Mammary epithelial cell (primary cell): ENCODE measurements at places on chromosomes 3 and 15.

DNA sequence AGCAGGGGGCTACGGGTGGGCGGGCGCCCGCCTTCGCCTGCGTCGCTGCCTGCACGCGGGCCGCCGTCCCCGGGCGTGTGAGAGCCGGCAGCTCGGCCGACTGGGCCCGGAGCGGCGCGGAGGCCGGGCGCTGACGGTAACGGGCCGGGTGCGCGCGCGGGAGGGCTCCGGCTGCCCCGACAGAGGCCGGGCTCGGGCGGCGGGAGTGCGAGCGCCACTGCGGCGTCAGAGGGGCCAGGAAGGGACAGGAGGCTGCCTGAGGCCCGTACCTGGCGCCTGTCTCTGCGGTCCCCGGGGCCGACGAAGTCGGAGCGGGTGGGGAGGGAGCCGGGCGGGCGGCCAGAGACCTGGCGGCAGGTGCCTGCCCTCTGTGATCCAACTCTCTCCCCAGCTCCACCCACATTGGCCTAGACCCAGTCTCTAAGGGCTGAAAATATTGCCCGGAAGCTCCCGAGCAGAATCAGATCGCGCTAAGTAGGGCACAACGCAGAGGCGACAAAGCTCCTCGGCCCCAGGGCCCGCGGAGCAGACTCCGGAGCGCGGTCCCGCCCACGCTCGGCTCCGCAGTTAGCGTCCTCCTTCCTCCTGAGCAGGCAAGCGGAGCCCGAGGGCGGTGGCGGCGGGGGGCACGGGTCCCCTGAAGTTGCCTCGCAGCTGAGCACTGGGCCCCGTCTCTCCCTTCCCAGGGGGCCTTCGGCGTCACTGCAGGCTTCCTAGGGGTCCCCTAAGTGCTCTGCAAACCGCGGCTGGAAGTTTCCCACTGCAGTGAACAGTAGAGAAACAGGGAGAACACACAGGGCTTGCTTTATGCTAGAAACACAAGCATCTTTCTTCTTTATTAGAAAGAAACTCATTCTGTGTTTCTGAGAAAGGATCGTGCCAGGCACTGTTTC is at the start of gene MAN2A2:
Gene MAN2A2, plus strand, starts transcription at position 463 of the 893 bp plus-strand sequence. CDS start 906 bp downstream, outside the sequence.
- peak; percentile 40 for DNase-seq

DNA sequence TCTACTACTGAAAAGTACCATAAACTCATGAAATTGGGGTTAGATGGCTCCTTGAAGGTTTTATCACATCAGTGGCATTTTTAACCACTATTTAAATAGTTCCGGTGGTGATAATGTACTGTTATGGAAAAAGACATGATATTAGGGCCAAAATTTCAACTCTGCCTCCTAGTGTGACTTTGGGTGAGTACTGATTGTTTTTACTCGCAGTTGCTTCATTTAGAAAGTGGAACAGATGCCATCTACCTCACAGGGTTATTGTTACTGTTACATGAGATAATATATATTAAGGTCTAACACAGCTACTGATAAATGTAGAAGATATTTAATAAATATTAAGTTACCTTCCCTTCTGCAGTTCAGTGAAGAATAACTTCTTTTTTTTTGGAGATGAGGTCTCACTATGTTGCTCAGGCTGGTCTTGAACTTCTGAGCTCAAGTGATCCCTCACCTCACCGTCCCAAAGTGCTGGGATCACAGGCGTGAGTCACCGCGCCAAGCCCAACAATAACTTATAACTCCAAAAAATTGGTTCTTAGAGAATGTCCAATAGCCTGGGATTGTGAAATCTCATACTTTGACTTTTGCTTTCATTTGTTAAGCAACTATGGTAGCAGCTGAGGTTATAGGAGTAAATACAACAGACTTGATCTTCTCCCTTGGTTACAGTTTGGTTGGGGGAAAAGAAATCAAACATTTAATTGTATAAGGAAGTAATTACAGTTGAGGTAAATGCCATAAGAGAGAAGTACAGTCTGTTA is 48.3 kb downstream of the MEF2A start:
- DNase-seq = peak; percentile 20

GRCh38 chr15:65723876-65724275 is 68.2 kb downstream of the DENND4A start:
- DNase-seq = no peak

GRCh38 chr3:114800272-114801031 is 346.6 kb downstream of the ZBTB20 start:
- no peak for DNase-seq

DNA sequence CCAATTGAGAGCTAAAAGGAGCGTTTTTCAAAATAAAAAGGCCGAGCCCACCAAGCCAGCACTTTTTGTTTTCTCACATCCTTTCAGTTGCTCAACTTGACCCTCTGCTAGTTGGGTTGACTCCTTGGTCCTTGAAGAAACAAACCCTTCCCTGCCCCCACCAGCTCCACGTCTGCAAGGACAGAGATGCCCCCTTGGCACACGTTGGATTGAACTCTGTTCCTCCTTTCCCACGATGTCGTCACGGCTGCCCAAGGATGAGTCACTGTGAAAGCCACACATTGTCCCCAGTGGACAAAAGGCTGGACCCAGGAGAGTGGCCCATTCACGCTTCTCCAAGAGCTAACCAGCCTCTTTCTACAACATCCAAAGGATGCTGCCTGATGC is 43.0 kb upstream of the SPATA12 start:
- no peak for DNase-seq

GRCh38 chr3:144809380-144809779 is 837.8 kb downstream of the DIPK2A start:
- DNase-seq = no peak
